T-helper 22 cell (primary cell): ENCODE measurements at places on chromosomes 3 and 15.

GRCh38 chr3:27488821-27489220 is 4.6 kb upstream of the SLC4A7 start:
- DNase-seq, result no peak

DNA sequence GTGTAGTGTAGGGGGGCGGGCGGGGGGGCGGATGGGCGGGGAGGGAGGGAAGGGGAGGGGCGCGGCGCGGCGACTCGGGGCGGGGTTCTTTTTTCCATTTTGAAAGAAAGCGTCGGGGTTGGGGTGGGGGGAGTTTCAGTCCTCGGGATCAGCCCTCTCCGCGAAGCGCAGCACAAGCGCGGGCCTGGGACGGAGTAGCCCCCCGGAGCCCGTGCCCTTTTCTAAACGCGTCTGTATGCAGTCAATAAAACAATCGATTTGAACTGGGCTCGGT is 6.1 kb downstream of the ISLR2 start:
- DNase-seq, result no peak

GRCh38 chr3:66138336-66139313 is 82.2 kb upstream of the SLC25A26 start:
- DNase-seq, result no peak

- no peak for DNase-seq
These were observed 24.9 kb downstream of the AP4E1 start for GRCh38 chr15:50933341-50933740.

- DNase-seq, result no peak
These were observed 206.3 kb upstream of the TLE3 start for GRCh38 chr15:70303981-70304380.
